ENCODE measurements at places on chromosomes 6 and 20.

GRCh38 chr20:60372275-60372674 is 414.1 kb downstream of the CDH26 start:
- no peak for DNase-seq

DNA sequence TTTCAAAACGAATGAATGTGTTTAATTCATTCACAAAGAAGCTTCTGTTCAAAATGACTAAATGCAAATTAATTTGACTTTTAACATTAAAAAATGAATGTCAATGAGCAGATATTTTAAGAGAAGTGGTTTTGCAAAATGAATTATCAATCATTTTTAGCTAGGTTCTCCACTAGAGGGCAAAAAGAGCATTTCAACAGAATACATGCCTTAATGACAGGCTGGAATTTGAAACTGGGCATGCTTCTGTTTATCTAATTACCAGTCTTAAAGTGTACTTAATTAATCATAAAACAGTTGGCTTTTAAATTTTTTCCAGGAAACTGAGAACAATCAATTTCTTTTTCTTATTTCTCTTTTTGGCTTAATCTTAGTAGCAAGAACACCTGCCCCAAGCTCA is 63.8 kb upstream of the TINAG start:
- peak; percentile 35 for DNase-seq

DNA sequence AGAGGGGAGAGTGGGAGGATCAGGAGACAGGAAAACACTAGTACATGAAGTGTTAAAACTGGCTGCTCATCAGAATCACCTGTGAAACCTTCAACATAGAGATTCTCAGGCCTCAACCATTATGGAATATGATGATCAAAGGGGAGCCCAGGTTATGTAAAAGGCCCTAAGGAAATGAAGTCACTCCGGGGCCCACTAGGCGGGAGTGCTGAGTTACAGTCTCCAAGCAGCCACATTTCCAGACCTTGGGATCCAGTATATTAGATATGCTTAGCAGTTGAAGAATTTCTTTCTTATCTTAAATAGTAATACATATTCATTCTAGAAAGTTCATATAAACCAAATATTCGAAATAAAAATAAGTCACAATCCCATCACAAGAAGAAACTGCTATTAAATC is 476.3 kb downstream of the PRKN start:
- no peak for DNase-seq

- DNase-seq, result no peak
Measured at GRCh38 chr6:36563237-36563927, 16.1 kb upstream of the STK38 start.

DNA sequence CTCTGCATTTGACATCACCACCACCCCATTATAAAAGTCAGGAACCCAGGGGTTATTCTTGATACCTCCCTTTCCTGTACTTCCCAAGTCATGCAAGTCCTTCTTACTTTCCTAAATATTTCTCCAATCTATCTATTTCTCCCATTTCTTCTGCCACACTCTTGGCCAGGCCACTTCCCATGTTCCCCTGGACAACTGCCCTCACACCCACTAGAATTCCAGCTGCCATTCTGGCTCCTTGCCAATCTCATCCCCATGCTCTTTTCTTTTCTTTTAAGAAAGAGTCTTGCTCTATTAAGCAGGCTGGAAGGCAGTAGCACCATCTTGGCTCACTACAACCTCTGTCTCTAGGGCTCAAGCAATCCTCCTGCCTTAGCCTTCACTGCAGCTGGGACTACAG is 15.2 kb downstream of the DEFB132 start:
- no peak for DNase-seq

GRCh38 chr20:57841297-57841866 is 131.6 kb upstream of the PMEPA1 start:
- DNase-seq, result no peak

DNA sequence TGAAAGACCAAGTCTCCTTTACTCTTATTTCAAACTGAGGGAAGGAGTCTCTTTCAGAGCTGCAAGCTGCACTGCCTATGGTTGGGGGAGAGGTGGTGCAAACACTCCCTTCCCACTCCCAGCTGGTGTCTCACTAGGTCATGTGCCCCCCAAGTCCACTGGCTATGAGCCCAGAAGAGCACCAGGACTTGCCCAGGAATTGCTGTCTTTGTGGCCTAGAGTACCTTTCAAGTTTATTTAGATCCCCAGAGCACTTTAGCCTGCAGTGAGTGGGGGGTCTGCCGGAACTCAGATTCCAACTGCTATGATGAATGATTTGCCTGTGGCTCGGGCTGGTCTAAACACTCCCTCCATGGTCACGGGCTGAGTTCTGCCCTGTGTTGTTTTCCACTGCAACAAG is 192.6 kb upstream of the CITED2 start:
- no peak for DNase-seq

- no peak for DNase-seq
Measured at GRCh38 chr6:132414322-132414721, 13.0 kb upstream of the MOXD1 start.

- peak; percentile 17 for DNase-seq
Measured at GRCh38 chr20:3820901-3821727, 767 bp downstream of the AP5S1 start.

DNA sequence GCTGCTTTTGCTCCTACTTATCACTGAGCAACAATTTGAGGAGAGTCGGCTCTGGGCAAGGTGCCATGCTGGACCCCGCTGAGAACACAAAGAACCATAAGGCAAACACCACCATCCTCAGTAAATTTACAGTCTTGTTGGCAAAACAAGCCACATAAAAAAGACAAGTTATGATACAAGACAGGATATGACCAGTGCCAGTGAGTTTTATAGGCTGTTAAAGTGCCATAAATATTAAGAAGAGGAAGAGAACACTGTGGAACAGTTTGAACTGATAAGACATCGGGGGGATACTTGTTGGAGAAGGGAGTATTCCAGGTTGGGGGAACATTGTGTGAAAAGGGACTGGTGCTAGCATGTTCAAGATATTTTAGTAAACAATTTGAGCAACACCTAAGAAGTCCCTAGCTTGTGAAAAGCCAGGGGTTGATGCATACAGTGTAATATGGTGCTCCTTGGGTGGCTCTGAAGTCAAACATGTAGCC is 25.3 kb upstream of the RIPOR2 start:
- no peak for DNase-seq

DNA sequence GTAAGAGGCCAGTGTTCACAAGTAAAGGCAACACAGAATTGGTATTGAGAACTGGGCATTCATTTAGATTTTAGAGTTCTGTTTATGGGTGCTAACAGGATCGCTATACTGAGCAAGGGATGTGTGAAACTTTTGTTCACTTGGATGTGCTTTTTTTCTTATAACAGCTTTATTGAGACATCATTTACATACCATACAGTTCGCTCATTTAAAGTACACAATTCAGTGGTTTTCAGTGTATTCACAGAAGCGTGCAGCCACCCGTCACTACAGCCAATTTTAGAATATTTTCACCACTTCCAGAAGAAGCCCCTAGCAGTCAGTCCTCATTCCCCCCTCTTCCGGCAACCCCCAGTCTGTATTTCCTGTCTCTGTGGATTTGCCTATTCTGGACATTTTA is 48.7 kb downstream of the GFRA4 start:
- no peak for DNase-seq

- peak; percentile 70 for DNase-seq
Measured at GRCh38 chr6:125586074-125586473, 163.4 kb upstream of the HEY2 start.

GRCh38 chr6:158939255-158940159 is 60.5 kb downstream of the RSPH3 start:
- peak; percentile 18 for DNase-seq

DNA sequence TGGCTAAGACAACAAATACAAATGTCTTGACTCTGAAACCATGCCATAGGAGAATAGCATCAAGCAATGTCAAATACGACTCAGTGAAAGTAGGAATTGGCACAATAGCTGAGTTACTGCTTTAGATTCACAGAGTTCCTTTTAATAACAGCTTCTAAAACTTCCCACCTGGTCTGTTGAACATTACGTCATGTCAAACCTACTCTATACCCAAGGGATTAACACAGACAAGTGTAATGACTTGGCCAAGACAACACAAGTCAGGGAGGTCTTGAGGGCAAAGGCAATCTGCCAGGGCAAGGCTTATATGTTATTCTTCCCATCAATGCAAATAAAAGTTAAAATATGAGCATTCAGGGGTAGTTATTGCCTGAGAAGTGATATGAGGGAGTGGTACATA is 265.1 kb upstream of the PRDM1 start:
- DNase-seq, result no peak

GRCh38 chr6:89255417-89255816 is 38.3 kb upstream of the GABRR1 start:
- no peak for DNase-seq

GRCh38 chr6:108211671-108212070 is 45.8 kb downstream of the NR2E1 start:
- DNase-seq, result no peak

DNA sequence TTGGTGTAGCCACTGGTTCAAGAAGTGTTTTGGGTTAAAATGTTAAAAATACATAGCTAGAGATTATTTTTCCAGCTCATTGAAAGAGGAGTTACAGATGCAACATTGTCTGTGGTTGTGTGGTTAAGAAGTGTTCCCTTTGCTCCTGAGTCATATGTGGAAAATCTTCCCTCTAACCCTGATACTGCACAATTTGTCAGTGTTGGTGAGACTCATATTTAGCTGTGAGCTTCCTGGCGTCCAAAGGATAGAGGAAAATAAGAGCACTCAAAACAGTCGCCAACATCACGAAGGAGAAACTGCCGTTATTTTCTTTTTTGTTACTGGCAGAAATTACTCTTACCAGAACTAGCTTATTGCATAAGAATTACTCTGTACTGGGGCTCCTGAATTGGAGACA is 250.4 kb downstream of the CDH4 start:
- peak; percentile 22 for DNase-seq

DNA sequence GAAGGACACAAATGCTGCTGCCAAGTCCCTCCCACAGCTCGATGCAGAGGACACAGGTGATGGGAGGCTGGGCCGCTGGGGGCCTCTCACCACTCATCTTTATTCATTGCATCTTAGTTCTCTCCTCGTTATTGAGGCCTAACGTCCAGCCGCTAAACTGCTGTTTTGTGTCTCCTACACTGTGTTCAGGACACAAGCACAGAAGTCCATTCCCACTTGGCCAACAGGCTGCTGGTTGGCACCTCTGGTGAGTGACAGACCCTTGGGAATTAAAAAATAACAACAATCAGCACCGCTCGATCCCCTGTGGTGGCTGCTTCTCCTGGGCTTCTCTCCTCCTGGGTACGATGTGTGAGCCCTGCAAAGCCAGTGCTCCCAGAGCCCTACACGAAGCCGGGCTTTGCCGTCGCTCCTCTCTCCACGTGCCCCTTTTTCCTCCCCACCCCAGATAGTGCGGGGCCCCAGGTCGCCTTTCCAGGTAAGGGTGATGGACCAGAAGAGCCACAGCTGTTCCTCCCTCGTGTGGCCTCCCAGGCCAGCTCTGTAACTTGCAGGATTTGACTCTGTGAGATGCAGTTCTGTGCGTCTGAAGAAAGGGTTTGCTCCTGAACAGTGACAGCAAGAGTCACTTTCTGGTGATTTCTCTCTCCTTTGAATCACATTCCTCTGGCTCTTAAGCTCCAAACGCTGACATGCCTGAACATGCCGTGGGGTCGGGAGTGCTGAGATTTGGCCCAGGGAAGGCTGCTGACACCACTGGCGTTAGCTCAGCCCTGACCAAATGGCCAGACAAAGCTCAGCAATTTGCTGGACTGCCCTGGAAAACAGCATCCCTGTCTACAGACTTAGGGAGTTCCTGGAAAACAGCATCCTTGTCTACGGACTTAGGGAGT is 59.3 kb downstream of the DLL1 start:
- no peak for DNase-seq

DNA sequence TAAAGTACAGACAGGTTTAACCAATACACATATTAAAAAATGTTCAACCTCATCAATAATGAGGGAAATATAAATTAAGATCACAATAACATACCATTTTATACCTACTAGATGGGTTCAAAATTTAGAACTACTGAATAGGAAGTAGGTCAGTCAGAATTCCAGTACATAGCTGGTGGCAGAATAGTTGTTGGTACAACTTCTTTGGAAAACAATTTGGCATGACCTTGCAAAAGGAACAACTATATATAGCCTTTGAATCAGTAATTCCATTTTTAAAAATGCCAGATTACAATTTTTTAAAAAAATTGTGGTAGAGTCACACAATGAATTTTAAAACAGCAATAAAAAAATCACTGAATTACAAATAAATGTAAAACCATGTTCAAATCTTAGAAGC is 165.6 kb downstream of the CDK19 start:
- no peak for DNase-seq

DNA sequence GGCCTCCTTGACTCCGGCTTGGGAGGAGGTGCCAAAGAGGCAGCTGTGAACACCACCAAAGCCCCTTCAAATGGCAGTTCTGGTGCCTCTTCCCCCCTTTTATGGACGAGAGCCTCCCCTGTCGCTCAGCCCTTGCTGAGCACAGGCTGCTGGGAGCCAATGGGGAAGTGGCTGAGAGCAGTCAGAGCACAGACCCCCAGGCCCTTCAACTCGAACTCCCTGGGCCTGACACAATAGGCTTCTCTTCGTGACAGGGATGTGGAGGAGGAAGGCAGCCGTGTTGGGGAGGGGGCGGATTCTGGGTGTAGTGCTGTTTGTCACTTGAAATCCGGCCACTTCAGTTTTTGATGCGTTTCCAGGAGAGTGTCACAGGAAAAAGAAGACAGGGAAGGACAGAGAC is at the start of gene PDYN:
Gene PDYN (minus strand): TSS at position 73 of the 400 bp plus-strand sequence. CDS start 10,974 bp downstream, outside the sequence.
- no peak for DNase-seq

DNA sequence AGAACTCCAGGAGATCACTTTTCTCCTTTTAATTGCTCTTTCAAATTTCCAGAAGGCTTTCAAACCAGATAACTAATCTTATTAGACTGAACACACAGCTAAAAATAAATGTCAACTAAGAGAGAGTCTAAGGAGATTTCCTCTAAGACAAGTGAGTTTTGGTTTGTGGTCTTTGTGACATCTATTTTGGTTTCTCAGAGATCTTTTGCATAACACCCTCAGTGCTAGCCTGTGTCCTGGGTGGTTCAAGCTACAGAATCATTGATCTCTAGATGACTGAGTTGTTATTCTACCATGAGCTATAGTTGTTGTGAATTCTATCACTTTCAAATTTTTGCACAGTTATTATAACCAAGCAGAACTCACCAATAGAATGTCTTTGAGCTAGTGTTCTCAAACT is 49.1 kb upstream of the PLCB4 start:
- no peak for DNase-seq

GRCh38 chr20:63217706-63218105 is 1.8 kb upstream of the YTHDF1 start:
- DNase-seq, result no peak

- peak; percentile 73 for DNase-seq
Measured at GRCh38 chr6:36386495-36387439, 702 bp downstream of the ETV7 start.

DNA sequence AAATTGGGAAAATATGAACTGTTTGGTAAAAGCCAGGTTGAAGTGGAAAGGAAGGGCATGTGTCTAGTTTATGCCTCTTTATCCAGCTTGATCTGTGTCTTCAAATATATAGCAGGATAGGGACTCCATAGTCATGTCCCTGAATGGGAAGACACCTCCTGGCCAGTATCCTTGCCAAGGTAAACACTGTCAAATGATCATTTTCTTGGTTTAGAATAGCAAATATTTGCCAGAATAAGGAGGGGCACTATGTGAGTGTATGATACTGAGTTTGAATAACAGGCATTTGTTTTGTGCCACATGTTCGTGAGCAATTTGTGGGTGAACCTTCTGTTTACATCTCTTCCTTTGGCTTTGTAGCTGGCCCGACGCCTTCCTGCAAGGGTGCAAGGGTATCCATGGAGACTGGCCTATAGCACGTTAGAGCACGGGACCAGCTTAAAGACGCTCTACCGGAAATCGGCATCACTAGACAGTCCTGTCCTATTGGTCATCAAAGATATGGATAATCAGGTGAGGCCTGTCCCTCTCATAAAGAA is 34.2 kb upstream of the HINT3 start:
- no peak for DNase-seq
